ENCODE measurements at places on chromosomes 5 and 9.

DNA sequence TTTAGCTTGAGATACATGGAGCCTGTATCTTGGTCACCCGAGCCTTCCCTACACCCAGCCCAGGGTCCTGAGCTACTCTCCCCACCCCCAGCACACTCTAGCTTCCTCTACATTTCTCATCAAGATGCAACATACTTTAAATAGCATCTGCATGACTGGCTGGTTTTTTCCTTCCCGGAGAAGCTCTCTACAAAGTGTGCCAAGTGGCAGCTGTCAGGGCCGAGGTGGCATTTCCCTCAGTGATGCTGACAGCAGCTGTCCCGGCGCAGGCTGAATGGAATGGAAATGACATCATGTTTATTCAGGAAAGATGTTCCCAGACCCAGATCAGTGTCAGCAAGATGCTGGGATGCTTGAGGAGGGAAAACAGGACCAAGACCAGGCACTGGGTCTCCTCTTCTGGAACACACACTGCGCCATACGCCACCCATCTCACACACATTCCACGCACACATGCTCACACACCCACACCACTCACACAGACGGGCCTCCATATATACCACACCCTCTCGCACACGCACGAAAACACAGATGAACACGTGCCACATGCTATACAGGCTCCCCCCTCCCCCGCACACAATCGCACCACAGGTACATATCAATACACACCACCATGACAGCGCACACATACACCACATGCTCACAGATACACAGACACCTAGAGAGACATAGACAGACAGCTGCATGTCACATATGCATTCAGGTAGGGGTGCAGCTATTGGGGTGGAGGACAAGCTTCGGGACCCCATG, 67.8 kb downstream of the LHX2 start:
- DNase-seq: no peak

DNA sequence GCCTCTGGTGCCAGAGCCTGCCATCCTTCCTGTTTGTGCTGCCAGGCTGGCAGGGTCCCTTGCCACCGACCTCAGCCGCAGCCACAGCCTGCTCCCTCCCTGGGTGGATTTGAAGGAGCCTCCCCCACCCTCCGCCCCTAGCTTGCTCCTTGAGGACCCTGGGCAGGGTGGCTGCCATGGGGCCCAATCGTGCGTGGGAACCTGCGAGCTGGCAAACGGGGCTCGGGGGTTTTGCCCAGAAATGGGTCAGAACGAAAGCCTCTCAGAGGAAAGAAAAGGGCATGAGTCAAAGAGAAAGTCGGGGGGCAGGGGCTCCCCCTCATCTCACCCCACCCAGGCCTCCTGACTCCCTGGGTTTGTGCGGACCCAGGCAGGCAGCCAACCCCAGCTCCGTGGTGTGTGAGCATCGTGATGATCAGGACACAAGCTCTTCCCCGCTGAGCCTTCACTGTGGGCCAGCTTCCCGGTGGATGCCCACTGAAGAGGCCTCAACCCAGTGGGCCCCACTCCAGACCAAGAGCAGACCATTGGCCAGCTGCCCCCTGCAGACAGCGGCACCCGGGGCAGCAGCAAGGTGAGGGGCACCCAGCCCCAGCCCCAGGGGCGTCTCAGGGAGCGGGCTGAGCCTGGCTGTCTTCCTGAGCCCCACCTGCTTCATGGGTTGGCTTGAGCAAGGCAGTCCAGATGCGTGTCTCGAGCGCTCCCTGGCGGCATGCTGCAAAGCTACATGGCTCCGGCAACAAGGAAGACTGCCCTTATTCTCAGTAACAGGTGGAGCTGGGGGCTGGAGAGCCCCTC, 3.0 kb upstream of the FUT7 start:
- DNase-seq: peak; percentile 77

- DNase-seq: no peak
These were observed 140.5 kb downstream of the SLIT3 start for GRCh38 chr5:169160405-169160901.

DNA sequence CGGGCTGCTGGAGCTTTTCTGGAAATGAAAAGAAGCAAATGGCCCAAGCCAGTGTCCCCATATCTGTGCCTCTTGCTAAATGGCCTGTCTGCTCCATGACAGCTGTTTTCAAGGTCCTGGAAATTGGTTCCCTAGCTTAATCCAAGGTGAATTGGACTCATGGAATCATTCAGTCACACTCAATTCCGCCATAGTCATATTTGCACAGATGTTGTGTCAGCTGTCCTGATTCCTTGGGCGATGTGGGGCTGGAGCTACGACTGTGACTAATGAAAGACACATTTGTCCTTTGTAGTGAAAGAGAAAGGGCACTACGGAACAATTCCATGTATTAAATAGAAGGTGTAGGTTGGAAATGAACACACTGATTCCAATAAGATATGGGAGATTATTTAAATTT, 102.9 kb upstream of the MEGF10 start:
- DNase-seq: no peak

- DNase-seq: no peak
These were observed 96.2 kb downstream of the ERMP1 start for GRCh38 chr9:5736563-5737346.

DNA sequence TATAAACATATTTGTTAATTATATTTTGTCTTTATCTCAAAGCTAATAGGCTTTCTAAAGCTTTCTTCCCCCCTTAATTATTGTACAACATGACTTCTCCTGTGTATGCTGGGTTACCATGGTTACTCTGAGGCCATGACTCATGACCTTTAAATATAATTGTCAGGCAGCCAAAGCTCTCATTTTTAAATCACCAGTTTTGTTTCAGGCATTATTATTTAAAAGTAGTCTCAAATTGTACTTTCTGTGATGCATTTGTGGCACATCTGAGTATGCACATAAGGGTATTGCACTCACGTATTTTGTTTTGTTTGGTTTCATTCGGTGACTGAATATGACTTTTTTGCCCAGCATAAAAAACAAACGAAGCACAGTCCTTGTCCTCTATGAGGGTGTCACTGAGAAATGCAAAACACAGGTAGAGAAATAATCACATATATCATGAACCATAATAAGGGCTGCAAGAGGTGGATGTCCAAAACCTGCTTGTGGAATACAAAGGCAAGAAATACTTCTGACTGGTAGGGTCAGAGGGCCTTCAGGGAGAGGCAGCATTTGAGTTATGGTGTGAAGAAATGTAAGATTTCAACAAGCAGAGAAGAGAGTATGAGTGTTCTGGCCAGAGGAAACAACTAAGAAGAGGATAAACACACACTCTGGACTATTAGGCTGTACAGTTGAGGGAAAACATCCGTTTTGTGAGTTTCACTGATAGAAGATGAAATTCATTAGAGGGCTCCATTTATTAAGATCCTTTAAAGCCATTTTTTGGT, 2.1 kb downstream of the CCDC192 start:
- no peak for DNase-seq

- no peak for DNase-seq
These were observed 218.3 kb downstream of the PAX5 start for GRCh38 chr9:36815566-36816348.

DNA sequence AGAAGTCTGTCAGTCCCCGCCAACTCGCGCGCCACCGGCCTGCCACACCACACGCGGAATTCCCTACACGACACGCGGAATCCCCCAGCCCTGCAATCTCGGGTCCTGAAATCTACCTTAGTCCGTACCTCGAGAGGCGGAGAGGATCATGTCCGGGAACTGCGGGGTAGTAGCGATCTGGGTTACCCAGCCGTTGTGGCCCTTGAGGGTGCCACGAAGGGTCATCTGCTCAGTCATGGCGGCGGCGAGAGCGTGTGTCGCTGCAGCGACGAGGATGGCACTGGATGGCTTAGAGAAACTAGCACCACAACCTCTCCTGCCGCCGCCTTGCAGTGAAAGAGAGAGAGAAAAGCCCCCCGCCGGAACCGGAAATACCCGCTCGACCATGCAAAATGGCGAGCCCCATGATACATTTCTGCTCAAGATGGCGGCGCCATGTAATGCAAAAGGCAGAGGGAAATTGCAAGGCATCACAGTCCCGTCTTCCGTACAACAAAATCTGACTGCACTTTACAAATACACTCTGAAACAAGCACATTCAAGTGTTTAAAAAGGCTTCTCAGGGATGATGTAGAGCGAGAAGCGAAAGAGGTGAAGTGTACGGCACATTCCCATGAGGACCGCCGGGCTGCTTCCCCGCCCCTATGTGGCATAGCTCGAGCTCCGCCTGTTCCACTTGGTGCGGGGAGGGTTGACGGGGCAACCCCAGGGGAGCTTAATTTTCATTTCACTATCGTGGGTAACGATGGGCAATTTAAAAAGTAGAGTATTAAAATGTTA, at the start of gene RACK1:
Gene RACK1, minus strand, starts transcription at position 343 of the 780 bp plus-strand sequence. Its CDS starts 106 bp downstream, at position 237.
- DNase-seq: peak; percentile 90

DNA sequence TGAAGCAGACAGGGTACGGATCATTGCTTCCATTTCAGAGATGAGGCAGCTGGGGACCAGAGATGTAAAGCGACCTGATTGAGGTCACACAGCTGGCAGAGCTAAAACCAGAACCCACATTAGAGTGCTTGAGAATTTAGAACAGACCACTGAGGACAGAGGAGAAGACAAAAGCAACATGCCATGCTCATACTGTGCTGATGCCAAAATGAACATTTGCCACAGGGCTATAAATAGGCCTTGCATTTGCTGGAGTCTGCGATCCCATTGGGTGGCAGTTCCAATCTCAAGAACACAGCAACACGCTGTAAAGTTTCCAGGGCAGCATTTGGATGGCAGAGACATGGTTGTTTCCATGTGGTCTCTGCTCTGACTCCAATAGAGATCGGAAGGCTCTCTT, 222.4 kb upstream of the TBC1D2 start:
- DNase-seq: no peak

DNA sequence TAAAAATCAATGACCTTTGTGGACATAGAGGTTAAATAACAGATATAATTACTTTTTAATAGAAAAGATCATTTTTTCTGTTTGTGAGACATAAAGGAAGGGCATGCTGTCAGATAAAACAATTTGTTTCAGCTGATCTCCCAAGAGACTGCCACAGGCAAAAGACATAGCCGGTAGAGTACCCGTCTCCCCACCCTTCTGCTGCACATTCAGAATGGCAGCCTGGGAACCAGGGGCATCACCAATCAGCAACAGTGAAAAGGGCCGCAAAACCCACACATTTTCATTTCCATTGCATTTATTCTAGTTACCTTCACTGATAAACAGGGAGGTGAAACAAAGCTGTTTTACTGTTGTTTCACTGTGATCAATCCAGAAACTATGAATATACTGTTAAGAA, 357.7 kb downstream of the ARRDC3 start:
- no peak for DNase-seq

DNA sequence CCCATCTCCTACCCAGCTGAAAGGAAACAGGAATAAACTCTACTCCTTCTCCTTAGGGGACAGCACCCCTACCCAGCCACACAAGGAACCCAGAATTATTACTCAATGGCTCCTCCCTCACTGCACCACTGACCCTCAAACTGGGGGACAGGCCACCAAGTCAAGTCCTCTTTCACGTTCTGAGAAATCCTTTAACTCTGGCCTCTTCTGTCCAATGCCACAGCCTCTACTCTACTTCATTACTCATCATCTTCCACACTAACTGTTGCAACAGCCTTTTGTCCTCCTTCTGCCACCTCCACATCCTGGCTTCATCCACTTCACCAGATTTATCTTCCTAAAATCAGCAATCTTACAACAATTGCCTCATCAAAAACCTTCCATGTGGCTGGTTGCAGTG, 6.8 kb downstream of the TTC39B start:
- no peak for DNase-seq

Data from left ventricle myocardium inferior (tissue), 1 donor.